ENCODE measurements at places on chromosomes 12 and 14.
A peak's percentile ranks its signal among the peaks of the same experiment; 100 is the strongest.

GRCh38 chr12:42683933-42684801, 94.6 kb upstream of the PRICKLE1 start:
- H3K4me1 ChIP-seq: peaks cover 10% of the 10 kb centered on the region
- no peak overlapping the region for H3K27ac ChIP-seq
- no peak for DNase-seq

DNA sequence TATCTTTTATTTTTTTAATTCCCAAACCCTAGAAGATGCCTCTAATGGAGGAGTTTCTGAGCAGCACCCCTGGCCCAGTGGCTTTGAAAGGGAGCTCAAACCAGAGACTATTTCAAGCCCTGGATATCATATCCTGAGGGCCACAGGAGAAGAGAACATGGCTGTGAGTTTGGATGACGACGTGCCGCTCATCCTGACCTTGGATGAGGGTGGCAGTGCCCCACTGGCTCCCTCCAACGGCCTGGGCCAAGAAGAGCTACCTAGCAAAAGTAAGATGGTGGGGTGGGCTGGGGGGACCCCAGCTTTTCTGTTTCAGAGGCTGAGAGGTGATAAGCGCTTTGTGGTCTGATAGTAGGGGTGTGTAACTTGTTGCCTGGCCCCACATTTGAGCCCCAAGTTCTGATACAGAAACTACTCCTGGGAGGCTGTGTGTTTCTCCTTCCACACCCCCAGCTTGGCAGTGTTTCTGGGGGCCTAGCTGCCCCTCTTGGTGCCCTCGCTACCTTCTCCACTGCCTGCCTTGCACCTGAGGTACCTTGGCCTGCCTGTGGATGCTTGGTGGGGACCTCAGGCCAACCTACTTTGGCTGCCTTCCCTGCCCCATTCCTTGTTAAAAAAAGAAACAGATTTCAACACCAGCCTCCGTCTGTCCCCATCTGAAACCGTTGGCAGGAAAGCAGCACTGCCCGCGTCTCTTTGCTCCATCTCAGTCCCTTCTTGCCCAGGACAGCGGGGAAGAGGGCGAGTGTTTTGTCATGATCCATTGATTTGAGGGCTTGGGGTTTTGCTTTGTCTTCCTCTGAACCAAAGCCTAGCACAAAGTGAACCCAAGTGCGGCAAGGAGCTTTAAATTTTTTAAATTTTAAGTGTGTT, 5.7 kb downstream of the TPCN1 start:
- no peak overlapping the region for H3K27ac ChIP-seq
- no peak for DNase-seq
- peaks cover 28% of the 10 kb centered on the region for H3K36me3 ChIP-seq
- H3K4me3 ChIP-seq: no peak overlapping the region
- peaks cover 4% of the 10 kb centered on the region for H3K4me1 ChIP-seq

DNA sequence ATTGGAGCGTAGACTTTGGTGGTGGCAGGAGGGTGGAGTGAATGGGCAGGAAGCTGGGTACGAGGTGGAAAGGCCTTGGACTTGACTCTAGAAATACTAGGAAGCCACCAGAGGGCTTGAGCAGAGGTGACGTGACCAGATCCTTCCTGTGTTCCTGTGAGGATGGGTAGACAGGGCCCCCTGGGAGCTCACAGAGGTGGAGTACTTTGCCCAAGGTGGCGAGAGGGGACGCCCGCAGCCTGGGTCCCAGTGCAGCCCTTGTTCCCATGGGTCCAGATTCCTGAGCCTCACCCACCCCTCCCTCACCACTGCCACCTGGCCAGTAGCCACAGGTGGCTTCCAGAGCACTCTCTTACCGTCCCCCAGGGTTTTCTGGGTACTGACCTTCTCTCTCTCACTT, 89.8 kb downstream of the KIF26A start:
- DNase-seq: no peak
- no peaks in the 10 kb centered on the region for H3K4me1 ChIP-seq
- H3K4me3 ChIP-seq: no peak overlapping the region
- H3K27me3 ChIP-seq: no peaks in the 10 kb centered on the region

DNA sequence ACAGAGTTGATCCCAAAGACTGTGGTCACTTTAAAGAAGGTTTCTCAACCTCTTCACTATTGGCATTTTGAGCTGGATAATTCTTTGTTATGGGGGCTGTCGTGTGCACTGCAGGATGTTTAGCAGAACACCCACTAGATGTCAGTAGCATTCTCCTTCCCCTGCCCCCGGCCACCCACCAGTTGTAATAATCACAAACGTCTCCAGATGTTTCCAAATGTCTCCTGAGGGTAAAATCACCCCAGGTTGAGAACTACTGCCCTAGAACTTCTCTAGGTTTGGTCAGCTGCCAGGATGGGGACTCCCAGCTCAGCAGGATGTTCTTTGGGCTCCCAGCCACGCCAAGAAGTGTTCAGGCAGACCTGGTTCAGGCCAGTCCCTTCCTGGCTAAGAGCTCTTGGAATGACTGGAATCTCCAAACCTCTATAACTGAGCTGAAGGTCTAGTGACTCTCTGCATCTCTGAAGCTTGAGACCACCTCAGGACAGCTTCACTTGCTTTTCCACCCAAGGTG, 12.5 kb upstream of the AJUBA start:
- DNase-seq: peak; percentile 52
- no peaks in the 10 kb centered on the region for H3K27me3 ChIP-seq
- H3K4me1 ChIP-seq: peaks cover 5% of the 10 kb centered on the region
- H3K4me3 ChIP-seq: no peak overlapping the region
- H3K36me3 ChIP-seq: peaks cover 3% of the 10 kb centered on the region

DNA sequence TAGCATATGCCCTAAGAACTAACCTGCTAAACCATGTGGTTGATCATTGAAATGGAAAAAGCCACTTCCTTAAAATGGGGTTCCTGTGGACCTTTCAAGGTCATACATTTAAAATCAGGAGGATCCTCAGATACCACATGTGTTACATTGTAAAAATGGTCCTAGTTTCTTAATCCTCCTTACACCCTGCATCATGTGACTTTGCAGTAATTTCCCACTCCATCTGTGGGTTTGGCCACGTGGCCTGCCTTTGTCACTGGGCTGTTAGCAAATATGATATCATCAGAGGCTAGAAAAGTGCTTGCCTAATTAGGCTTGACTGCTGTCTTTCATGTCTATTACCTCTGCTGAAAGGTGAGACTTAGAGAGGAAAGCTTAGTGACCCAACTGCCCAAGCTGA, 70.7 kb downstream of the CMKLR1 start:
- no peak for DNase-seq
- no peaks in the 10 kb centered on the region for H3K4me1 ChIP-seq
- no peaks in the 10 kb centered on the region for H3K36me3 ChIP-seq
- H3K4me3 ChIP-seq: no peak overlapping the region
- no peak overlapping the region for H3K27ac ChIP-seq
